ENCODE measurements at places on chromosomes 11 and 22.

DNA sequence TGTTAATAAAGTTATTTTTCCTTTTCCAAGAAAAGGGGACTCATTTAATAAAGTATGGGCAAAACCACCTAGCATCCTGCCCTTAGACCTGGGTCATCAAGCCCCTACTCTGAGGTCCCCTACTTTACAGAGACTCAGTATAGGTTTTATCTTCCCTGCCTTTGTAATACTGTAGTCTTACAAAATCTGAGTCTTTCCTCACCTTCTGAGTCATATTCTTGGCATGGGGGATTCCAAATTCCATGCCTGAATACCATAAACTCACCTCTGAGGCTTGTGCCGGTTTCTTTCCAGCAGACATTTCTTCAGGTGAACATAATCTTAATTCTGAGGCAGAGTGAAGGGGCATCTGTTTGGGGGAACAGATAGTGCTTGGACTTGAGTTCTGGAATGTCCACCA is 282.5 kb downstream of the KCNA4 start:
- no peak for DNase-seq

GRCh38 chr22:38353701-38354100 is 36.5 kb upstream of the CSNK1E start:
- no peak for DNase-seq

- DNase-seq: no peak
These were observed 14.0 kb upstream of the SMIM35 start for GRCh38 chr11:118100691-118101232.

- DNase-seq: no peak
These were observed 10.0 kb downstream of the CARD10 start for GRCh38 chr22:37509059-37509860.

DNA sequence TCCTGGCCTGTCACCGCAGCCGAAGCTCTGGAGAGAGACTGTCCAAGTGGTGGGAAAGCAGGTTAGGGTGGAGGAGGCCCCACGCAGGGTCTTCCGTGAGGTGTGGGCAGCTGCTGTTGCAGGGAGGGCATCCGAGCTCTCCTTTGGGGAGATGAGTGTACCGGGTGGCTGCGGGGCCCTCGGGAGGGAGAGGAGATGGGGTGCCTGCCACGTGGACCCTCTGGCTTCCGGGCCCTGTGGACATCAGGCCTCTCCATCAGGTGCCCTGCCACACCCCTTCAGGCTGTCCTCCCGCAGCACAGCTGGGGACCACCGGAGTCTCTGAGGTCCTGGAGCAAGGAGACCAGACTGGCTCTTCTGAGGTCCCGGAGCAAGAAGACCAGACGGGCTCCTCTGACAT is 1.7 kb downstream of the PTDSS2 start:
- no peak for DNase-seq

DNA sequence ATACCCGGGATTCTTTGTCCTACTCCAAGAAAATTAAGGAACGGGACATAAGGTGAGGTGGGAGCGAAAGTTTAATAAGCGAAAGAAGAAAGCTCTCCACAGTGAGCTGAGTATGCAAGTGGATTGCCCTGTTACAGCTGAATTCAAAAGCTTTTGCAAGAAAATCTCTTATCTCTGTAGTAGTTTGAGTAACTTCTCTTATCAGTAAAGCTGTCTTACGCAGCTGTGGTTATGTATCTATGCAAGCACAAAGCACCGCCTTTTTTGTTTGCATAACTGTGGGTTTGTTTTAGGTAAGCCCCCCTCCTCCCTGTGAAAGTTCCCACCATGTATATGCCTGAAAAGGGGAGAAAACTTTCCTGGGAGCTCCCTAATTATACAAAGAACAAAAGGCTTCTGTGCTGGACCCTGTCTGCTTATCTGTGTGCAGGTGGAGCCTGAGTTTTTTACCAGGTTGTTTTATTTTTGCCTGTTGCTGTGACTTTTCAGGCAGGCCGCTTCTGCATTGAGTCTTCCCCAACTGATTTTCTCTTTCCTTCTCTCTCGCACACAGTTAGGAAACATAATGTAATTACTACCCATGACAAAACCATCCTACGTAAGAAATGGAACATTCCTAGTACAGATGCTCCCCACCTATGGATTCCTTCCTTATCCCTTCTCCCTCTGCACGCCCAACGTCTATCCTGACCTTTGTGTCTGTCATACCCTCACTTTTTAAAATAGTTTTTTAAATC is 837 bp upstream of the PLAAT5 start:
- no peak for DNase-seq

GRCh38 chr22:26559961-26560575 is 29.9 kb downstream of the TPST2 start:
- no peak for DNase-seq

- no peak for DNase-seq
These were observed 226.1 kb downstream of the BLID start for GRCh38 chr11:121889931-121890330.

GRCh38 chr11:95739108-95739938 is 50.3 kb downstream of the FAM76B start:
- no peak for DNase-seq

DNA sequence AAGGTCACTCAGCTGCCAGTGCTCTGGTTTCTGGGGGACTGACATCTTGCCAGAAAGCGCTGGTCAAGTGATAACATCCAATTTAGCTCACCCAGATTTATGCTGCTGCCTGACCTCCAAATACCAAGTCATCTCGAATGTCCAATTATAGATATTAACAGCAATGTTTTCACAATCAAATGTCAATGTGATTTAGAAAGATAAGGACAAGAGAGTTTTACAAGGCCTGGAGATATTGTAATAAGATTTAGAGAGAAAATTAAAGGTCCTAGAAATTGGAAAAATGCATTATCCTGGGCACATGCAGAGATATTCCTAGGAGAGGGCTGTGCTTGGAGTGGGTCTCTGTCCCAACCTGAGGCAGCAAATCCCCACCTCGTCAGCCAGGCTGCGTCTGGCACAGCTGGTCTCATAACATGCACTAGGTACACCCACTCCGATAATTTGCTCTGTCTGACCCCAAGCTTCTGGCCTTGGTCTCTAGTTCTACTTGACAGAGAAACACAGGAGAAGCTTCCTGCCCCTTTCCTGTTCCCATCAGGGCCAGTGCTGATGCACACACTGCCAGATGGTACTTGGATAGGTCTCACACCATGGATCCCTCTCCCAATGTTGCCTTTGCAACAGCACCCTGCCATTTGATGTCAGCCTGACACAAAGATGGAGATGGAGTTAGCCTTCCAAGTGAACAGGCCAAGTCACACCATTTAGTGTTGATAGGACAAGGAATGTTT is 28.6 kb downstream of the USH1C start:
- no peak for DNase-seq

- DNase-seq: no peak
These were observed 19.8 kb upstream of the RAPSN start for GRCh38 chr11:47468598-47469214.

DNA sequence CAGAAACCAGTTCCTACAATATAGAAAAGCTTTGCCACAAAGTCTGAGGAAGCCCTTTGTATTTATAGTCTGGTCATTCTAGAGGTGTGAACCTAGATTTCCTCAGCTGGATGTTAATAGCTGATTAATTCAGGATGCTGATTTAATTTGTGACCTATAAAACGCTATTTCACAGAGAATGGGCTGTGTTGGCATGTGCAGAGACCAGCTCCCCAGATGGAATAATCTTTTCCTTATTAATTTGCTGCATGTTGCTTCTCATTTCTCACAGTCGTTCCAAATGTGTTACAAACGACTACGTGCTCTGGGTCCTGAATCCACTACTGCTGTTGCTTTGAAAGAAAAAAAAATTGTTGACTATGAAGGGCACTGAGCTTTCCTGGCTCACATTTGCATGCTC is 49.3 kb downstream of the BDNF start:
- DNase-seq: no peak

DNA sequence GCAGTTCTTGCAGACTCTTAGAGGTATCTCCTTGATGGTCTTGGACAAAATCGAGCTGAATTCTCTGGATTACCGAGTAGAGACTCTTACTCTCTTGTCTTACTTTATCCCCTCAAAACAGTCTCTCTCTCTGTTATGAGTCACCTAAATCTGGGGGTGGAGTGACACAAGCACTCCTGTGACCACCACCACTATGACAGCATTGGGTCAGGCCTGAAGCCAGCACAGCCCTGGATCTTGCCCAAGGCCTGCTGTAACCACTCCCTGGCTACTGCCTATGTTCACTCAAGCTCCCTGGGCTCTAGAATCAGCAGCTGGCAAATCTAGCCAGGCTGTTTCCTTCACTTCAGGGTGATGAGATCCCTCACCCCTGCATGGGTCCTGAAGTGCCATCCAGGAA is 662.5 kb downstream of the LUZP2 start:
- no peak for DNase-seq

DNA sequence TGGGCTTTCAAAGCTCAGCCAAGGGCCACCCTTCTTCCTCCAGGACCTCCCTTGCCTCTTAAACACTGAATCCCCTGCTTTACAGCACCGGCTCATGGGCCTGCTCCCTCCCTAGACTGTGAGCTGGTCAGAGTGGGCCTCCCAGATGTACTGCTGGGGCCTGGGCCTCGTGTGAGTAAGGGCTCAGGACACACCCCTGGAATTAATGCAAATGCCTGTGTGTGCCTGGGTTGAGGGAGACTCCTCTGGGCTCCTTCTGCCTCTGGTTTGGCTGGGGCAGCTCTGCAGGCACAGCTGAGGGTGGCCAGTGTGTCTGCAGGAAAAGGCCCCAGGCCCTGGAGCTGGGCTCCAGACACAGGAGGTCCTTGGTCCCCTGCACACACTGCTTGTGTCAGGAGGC is 24.2 kb downstream of the ALX4 start:
- DNase-seq: no peak

DNA sequence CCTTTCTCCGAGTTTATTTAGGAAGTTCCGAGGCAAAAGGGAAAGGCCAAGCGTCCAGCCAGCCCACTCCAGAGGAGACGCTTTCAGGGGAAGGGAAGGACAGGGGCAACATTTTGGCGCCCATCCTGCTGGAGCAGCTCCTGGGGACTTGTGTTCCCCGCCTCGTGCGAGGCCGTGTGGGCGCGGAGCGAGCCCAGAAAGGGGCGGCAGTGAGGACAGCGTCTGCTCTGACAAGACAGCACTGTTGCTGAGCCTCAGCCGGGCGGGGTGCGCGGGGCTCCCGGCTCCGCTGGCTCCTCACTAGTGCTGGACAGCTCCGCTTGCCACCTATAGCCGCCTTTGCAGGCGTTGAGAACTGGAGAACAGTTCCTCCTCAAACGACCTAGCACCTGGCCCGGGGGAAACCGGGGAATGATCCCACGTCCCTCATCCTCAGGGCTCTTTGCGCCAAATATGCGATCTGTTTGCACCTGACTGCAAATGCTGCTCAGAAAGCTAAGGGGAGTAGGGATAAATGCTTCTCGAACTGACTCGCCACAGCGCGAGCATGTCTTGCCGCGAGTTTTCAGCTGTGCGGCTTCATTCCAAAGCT is 722 bp upstream of the GUCY1A2 start:
- DNase-seq: no peak

- no peak for DNase-seq
These were observed 12.5 kb downstream of the IL17REL start for GRCh38 chr22:49999946-50000586.

GRCh38 chr11:31845331-31845730 is 34.2 kb upstream of the PAX6 start:
- no peak for DNase-seq

DNA sequence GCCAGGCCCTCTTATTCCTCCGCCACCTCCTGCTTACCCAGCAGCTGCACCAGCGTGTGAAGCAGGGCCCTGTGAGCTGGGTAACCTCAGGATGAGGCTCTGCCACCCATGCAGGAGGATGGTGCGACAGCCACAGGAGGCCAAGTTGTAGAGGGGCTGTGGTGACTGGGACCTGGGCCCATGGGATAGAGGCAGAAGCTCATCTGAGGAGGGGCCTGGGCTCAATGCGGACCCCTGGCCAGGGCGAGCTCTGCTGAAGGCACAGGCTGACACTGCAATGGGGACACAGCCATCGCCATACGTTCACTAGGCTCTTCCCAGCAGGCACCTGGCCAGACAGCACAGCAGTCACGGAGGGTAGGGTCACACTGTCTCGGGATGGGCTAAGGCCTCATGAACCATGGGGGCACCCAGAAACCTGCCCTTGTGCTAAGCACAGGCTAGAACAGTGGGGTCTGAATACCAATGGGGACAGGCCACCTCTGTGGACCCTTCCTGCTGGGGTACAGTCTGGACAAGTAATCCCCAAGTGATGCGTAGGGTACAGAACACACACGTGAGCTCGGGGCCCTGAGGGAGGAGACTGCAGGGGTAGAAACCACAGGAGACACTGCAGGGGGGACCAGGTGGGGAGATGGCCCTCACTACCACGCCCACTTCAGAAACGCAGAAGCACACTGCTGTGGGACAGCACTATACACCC is 35.3 kb downstream of the GNB1L start:
- DNase-seq: no peak

- DNase-seq: no peak
These were observed 438.5 kb upstream of the LRRC4C start for GRCh38 chr11:41897991-41898390.

DNA sequence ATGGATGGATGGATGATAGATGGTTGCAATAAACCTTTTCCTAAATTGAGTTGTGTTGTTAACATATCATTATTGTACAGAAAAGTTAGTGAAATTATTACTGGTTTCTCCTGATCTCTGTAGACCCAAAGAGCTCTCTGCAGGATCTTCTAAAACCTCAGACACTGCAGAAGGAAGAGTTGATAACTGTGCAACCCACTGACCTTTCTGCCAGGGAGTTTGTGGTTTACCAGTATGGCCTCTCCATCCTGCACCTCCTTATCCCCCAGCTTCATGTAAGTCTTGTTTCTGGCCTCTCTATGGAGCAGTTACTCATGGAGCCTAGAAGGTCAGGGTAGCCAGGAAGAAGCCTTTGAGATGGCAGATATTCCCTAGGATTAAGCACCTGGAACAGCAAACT is 45.6 kb downstream of the BTG4 start:
- no peak for DNase-seq

DNA sequence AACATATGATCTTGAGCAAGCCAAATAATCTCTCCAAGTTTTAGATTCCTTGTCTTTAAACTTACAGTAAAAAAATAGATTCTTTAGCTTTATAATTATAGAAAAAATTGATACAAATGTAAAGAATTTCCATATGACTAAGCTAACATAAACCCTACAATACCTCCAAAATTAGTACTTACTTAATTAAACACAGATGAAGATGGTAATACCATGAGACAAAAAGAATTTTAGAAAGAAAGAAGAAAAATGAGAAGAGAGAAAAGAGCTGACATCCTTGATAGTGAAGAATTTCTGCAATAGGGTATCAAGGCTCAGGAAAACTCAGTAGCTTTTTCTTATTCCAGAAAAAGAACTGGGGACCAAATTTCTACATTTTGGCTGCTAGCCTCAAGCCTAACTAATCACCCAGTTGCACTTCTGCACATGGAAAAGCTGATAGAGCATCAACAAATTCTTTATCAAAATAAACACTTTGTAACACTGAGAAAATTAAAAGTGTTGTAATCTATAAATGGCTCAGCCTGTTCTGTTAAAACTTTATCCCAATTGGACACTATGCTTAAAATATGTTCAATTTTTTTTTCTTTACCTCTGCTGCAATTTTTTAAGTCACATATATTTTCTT is 24.7 kb upstream of the SOX6 start:
- DNase-seq: no peak
